ENCODE measurements at places on chromosomes 2 and 18.

- DNase-seq = no peak
These were observed 10.5 kb upstream of the LYPD1 start for GRCh38 chr2:132680544-132680943.

DNA sequence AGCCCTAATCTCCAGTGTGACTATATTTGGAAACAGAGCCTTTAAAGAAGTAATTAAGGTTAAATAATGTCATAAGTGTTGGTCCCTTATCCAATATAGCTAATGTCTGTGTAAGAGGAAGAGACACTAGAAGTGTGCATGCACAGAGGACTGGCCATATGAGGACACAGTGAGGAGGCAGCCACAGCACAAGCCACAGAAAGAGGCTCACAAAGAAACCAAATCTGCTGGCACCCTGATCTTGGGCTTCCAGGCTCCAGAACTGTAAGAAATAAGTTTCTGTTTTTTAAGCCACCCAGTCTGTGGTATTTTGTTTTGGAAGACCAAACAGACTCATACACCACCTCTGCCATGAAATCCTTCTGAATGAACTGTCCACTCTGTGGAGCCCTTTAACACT lies 186.4 kb upstream of the SLC39A10 start:
- no peak for DNase-seq

DNA sequence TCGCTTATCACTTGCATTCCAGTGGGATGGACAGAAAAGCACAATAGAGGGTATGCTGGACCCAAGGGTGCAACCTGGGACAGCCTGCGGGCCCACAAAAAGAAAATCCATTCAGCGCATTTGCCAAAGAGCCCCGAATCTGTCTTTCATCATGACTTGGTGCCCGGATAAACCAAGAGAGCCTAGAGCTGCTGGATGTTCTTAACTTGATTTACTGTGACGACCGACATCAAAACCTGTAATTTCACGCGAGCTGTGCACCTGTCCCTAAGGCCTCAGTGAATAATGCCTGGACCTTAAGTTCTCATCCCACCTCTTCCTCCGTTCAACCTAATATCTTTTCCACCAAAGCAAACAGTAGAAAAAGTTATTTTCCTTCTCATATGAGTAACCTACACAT lies 115.5 kb upstream of the ACKR3 start:
- DNase-seq = no peak

DNA sequence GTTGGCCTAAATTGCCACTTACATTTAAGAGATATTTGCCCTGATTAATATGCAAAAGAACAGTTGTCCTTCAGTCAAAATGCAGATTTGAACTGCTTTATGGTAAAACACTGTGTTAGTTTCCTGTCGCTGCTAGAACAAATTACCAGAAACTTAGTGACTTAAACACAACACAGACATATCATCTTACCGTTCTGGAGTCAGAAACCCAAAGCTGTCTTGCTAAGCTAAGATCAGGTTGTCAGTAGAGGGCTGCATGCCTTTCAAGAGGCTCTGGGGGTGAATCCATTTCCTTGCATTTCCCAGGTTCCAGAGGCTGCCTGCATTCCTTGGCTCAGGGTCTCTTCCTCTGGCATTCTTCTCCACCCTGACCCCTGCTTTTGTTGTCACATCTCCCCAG lies 149.5 kb downstream of the FAM161A start:
- no peak for DNase-seq

DNA sequence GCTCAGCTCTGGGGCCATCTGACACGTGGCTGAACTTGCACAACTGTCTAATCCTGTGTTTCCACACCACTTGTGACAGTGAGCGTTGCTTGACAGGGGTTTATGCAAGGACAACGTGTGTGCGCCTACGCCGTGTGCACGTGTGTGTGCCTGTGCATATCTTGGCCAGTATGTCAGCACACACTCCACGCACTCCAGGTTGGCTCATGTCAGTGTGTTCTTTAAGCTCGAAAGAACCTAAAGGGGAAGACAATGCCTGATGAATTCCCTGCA lies 85.6 kb upstream of the SALL3 start:
- DNase-seq = no peak

DNA sequence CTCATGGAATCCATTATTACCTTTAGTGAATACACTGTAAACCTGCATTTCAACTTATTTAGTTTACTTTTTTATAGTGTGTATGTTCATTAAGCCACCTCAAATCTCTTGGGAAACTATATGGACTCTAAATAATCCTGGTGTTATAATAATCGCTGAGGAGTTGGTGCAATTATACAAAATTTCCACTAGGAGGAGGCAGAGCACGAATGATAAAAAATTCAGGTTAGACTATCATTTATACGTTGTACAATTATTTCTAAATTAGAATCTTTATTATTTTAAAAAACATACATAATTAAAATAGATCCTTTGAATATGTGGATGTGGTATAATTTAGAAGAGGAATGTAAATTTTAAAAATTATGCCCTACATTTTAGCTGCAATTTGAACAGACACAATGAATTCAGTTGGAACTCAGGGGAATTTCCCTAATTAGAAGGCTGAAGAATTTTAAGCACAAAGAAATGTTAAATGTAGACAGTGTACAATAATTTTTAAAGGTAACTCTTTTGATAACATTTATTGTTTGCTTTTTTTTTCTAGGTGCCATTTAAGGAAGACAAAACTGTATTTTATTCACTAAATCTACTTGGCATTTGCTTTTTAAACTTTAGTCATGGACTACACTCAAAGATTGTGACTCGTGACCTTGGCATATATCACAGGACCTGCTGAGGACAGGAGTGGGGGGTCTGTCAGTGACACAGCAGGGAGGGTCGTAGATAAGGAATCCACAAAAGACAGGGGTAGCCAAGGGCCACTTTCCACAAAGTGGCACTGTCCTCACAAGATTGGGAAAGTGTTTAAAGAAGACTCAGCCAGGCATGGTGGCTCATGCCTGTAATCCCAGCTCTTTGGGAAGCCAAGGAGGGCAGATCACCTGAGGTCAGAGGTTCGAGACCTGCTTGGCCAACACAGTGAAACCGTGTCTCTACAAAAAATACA lies 45.5 kb downstream of the RAB12 start:
- no peak for DNase-seq
